AG20443 (cell line): ENCODE measurements at places on chromosomes 2 and 18.

GRCh38 chr2:116264872-116265271 lies 1549.6 kb upstream of the DDX18 start:
- DNase-seq = no peak

DNA sequence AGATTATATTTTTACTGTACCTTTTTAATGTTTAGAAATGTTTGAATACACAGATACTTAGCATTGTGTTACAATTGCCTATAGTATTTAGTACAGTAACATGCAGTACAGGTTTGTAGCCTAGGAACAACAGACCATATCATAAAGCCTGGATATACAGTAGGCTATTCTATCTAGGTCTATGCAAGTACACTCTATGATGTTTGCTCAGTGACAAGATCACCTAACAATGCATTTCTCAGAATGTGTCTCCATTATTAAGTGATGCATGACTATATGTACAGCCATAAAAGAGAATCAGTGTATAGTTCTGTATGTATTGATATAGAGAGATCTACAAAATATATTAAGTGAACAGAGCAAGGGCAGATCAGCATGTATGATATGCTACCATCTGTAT lies 616.4 kb downstream of the XIRP2 start:
- DNase-seq = no peak

- peak; percentile 65 for DNase-seq
Measured at GRCh38 chr2:142868229-142868762, 9.2 kb upstream of the KYNU start.

- DNase-seq = no peak
Measured at GRCh38 chr2:27446057-27446456, 3.9 kb downstream of the KRTCAP3 start.

- no peak for DNase-seq
Measured at GRCh38 chr2:239464166-239465016, 63.6 kb upstream of the HDAC4 start.

GRCh38 chr2:187775651-187776050 lies 221.4 kb upstream of the TFPI start:
- no peak for DNase-seq

GRCh38 chr2:227132986-227133385 lies 31.0 kb downstream of the COL4A4 start:
- no peak for DNase-seq

- DNase-seq = no peak
Measured at GRCh38 chr2:112151271-112151670, 13.1 kb downstream of the FBLN7 start.

GRCh38 chr18:66759050-66759828 lies 155.3 kb upstream of the CDH19 start:
- no peak for DNase-seq

DNA sequence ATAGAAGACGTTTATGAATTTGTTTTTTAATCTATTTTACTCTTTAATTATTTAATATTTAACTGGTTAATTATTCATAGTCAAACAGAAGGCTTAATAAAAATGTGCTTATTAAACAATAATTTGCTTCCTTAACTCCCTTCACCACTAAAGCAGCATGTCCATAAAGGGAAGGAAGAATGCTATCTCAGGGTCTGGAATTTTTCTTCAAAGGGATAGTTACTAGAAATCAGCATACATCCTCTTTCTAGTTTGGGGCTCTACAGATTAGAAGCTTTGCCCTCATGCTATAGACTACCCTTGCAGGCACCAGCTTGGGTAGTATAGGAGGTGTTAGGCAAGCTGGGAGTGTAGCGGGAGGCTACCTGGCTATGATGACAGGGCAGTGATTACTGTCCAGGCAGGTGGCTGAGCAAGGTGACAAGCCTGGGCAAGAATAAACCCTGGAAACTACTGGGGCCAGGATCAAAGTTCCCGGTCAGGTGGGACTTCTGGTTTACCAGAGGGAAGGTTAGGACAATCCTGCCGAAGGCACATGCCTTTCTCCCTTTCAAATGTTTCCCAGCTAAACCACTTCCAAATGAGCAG lies 276.0 kb upstream of the REV1 start:
- DNase-seq = no peak

DNA sequence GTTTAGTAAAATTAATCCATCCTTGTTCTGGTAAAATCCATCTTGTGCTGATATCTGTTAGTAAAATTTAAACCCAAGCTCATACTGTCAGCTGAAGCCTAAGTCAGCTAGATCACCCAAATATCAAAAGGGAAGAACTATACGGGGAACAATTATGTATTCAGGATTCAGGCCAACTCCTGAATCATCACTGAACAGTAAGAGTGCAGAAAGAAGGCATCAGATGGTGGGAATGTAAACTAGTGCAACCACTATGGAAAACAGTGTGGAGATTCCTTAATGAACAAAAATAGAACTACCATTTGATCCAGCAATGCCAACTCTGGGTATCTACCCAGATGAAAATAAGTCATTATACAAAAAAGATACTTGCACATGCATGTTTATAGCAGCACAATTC lies 81.8 kb downstream of the RAPGEF4 start:
- no peak for DNase-seq

DNA sequence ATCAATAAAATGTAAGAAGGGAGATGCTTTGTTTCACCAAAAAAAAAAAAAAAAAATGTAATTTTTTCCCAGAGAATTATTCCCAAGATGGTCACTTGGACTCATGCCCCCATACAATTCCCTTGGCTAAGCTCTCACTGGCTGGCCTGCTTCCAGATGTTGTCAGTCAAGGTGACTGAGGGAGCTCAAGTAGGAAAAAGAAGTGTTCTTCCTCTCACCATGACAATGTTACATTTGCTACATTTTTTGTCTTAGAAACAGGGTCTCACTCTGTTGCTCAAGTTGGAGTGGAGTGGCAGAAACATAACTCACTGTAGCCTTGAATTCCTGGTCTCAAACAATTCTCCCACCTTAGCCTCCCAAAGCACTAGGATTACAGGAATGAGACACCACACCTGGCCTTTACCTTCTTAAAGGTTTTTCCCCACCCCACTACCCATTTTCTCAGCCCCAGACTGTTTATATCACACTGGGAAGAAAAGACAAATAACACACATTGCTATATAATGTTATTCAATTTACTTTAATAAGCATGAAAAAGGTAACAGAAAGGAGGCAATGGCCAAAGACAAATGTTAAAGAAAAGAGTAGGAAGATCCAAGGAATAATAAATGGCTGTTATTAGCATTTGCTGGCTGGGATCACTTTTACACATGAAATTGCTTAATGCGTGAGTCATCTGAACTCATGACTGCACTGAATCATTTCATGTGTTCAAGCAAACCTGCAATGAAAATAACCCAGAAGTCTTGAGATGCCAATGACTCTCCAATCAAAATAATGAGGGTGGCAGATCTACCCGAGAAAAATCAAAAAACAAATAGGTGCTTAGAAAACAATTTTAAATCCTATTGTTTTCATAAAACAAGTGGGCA lies 45.2 kb downstream of the ACVR1 start:
- DNase-seq = peak; percentile 83

- no peak for DNase-seq
Measured at GRCh38 chr2:113291191-113291590, 12.5 kb upstream of the PAX8 start.

DNA sequence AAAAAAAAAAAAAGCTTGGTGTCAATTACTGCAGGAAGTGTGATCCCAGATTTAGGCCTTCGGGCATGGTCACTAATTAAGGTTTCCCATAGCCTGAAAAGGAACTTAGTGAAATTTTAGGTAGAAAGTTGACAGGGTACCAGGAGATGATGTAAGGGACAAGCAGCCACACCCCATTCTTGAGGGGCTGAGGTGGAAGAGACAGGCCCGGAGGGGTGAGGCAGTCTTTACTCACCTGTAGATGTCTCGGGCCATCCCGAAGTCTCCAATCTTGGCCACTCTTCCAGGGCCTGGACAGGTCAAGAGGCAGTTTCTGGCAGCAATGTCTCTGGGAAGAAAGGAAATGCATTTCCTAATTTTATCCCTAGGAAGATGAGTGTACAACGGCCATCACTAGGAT lies 94.3 kb downstream of the CLIP4 start:
- DNase-seq = no peak

GRCh38 chr2:832635-833034 lies 118.0 kb upstream of the SNTG2 start:
- no peak for DNase-seq

- no peak for DNase-seq
Measured at GRCh38 chr2:201233812-201234662, 26.3 kb upstream of the CASP8 start.

GRCh38 chr2:2769481-2770431 lies 438.7 kb upstream of the MYT1L start:
- no peak for DNase-seq

- peak; percentile 77 for DNase-seq
Measured at GRCh38 chr18:8948471-8949149, 153.9 kb upstream of the NDUFV2 start.

DNA sequence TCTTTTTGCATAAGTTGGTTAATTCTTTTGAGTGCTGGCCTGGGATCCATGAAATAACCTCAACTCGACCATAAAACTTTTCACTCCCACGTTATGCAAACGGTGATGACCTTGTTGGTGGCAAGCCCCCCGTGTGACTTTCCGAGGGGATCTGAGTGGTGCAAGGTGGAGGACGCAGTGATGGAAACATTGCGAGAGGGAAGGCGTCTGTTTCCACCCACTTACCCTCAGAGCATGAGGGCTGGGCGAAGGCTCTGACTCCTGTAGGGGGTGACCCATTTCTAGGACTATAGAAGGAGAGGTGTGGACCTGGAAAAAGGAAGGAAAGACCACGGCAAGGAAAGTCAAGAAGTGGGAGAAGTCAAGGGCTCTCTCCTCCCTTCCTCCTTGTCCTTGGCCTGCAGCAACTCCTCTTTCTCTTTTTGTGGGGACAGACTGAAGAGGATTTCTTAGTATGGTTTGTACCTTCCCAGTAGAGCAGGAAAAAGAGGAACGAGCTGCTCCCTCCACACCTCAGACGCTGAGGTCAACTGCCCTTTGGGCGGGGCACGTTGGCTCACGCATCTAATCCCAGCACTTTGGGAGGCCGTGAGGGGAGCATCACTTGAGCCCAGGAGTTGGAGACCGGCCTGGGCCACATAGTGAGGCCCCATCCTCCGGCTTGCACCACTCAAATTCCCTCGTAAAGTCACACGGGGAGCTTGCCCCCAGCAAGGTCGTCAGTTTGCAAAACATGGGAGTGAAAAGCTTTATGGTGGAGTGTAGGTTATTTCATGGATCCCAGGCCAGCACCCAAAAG lies 15.5 kb upstream of the CD8A start:
- no peak for DNase-seq

- DNase-seq = no peak
Measured at GRCh38 chr18:23824240-23824639, 135.0 kb downstream of the LAMA3 start.

DNA sequence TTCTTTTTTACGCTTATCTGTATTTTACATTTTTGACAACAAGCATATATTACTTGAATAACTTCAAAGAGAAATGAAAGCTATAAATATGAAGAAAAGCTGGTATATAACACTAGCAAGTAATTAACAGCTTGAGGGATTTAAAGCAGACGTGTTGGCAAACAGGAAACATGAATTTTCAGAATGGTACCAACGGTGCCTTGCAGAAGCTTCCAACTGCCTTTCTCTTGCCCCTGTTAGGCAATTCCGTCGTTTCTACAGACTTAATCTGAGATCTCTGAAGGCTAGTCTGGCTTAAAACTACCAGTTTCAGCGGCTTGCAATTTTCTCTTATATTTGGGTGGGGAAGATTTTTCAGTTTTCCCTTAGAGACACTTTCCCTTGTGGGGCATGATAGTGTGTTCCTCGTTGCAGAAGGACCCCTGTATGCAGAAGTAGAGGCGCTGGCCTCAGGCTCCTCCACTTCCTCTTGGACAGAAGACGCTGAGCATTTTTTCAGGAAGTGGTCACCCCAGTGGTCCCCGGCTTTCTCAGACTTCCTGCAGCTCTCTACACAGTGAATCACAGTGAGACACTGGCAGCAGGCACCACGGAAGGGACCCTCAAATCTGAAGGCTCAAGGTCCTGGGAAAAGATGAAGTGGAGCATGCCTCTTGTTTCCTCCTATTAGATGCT lies 56.2 kb upstream of the SLC16A14 start:
- no peak for DNase-seq

DNA sequence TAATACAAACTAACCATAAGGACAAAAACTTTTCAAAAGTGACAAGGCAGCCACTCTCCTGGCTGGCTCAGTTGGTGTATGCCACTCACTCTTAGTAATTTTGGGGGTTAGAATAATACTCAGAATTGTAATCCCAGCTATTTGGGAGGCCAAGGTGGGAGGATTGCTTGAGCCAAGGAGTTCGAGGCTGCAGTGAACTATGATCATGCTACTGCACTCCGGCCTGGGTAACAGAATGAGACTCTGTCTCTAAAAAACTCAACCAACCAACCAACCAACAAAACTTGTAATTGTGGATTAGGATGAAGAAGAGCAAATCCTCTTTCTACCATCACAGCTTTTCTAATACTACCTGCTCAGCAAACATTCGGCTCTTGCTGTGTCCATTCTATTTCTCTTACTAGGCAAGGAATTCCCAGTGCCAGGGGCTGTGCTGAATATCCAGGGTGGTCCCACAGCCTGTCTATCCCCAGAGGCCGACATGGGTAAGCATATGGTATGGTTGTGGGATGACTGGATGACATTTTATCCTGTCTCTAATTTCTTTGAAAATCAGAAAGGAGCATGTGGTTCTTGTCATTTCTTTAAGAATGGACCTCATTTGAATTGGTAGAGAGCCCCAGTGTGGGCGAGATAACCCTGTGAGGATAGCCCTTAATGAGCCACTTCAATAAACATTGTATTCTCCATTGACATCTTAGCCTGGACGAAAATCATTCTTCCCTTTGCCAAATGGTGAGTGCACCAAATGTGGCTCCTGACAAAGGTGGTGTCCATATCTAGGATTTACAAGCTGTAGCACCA lies 220.1 kb downstream of the MYCN start:
- DNase-seq = no peak

DNA sequence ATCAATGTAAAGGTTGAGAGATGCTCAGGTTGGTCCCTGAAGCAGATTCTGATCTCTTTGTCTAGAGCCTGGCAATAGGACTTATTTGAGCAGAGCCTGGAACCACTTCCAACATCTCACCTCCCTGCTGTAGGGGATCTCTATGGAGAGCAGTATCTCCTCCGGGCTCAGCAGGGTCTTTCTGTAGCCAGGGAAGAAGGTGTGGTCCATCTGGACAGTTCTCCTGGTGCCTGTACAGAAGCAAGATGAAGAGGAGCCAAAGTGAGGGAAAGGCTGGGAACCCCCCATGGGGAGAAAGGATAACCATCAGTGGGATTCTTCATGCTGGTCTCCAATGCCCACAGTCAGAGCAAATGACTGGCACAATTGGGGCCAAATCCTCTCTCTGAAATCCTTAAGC lies 34.8 kb downstream of the XDH start:
- DNase-seq = no peak

- no peak for DNase-seq
Measured at GRCh38 chr18:6851480-6851879, 122.0 kb downstream of the ARHGAP28 start.
